ENCODE measurements at places on chromosomes 16 and 17.

- no peak for DNase-seq
These were observed at the start of gene CTF1 for GRCh38 chr16:30896261-30896888. Gene CTF1, plus strand, starts transcription at chr16:30896614. Its CDS starts 30 bp downstream, at chr16:30896644.

- no peak for DNase-seq
These were observed 32.1 kb downstream of the HELZ start for GRCh38 chr17:67212714-67213417.

GRCh38 chr17:78672005-78672404 is 94.8 kb upstream of the DNAH17 start:
- no peak for DNase-seq

DNA sequence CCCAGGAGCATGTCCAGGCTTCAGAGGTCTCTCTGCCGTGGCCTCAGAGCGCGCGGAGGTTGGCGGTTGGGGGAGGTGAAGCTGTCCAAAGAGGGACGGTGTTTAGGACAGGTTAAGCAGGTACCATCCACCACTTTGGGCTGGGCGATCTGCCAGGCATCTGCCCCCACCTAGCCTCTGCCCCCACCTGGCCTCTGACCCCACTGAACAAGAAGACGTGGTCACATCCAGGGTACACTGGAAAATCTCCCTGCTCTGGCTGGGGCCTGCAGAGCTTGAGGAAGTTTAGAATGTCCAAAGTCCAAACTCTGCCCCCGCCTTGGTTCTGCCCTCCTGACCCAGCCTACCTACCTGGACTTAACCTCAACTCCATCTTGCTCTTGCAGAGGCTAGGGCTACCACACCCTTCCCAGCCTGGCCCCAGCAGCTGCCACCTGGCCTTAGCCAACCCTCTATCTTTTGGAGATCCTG is 1.6 kb downstream of the ITGA3 start:
- DNase-seq, result no peak

DNA sequence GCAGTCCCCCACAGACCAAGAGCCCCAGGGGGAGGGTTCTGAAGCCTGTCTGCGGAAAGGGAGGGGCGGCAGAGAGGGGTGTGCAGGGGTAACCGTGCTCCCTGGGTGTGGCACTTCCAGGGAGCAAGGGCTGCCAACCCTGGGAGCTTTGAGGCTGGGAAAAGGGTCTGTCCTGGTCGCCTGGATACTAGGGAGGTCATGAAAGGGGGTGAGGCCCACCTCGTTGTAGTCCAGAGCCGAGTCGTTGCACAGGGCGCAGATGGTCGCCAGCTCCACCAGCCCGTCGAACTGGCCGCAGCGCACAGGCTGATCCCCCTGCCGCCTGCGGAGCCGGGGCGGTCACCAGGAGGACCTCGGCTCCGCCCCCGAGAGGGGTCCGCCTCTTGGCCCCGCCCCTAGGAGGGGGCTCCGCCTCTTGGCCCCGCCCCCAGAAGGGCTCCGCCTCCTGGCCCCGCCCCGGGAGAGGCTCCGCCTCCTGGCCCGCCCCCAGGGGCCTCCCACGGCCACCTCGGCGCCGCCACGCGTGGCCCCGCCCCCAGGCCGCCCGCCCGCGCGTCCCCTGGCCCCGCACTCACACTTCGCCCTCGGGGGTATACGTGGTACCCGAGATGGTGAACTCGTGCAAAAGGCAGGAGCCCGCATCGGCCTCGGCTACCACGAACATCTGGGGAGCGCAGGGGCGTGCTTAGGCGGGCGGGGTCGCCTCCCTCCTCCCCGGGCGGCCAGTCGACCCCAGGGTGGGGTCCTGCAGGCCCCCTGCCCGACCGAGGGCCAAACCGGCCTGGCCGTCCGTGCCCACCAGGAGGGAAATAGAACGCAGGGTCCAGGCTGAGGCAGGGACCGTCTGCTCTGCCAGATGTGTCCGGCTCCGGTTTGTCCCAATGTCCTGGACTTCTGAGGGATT is 19.5 kb downstream of the ATP2A3 start:
- no peak for DNase-seq

GRCh38 chr16:88854306-88855111 is 2.2 kb downstream of the GALNS start:
- no peak for DNase-seq

GRCh38 chr16:56193951-56194726 is 2.9 kb downstream of the GNAO1 start:
- DNase-seq, result no peak

DNA sequence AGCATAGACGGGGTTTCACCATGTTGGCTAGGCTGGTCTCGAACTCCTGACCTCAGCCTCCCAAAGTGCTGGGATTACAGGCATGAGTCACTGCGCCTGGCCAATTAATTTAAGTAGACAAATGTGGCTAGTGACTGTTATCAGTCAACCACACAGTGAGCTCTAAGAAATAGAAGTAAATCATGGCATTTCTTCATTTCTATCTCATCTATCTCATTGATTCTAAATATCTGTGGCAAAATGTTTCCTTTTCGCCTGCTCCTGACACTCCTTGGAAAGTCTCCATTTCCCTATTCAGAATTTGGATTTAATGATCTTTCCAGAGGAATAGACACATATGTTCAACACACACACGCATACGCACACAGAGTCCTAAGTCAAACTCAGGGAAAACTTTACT is 81.3 kb downstream of the HIC1 start:
- DNase-seq, result no peak

DNA sequence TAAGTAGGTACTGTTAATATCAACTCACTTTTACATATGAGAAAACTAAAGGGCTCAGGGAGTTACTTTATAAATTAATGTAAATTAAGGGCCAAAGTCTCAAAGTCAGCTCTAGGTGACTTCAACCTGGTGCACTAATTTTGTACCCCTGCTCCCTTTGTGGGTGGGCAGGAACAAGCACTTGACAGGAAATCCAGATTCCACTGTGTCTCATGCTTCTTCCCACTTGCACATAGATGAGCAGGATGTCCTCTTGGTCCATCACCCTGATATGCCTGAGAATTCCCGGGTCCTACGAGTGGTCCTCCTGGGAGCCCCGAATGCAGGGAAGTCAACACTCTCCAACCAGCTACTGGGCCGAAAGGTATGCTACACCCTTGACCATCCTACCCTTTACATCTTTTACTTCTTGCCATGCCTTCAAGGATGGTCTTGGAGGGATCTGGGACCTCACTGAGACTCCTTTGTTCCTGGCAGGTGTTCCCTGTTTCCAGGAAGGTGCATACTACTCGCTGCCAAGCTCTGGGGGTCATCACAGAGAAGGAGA is 1.3 kb downstream of the ERAL1 start:
- DNase-seq, result no peak

- no peak for DNase-seq
These were observed 521 bp upstream of the G6PC3 start for GRCh38 chr17:44069974-44070454.
